Adrenal gland (tissue), 19 donors: ENCODE measurements at places on chromosomes 12 and 14. TPM values are rescaled to one million over a fixed set of nuclear protein-coding genes. Genes with fewer than 3 reads are reported as not detected.

DNA sequence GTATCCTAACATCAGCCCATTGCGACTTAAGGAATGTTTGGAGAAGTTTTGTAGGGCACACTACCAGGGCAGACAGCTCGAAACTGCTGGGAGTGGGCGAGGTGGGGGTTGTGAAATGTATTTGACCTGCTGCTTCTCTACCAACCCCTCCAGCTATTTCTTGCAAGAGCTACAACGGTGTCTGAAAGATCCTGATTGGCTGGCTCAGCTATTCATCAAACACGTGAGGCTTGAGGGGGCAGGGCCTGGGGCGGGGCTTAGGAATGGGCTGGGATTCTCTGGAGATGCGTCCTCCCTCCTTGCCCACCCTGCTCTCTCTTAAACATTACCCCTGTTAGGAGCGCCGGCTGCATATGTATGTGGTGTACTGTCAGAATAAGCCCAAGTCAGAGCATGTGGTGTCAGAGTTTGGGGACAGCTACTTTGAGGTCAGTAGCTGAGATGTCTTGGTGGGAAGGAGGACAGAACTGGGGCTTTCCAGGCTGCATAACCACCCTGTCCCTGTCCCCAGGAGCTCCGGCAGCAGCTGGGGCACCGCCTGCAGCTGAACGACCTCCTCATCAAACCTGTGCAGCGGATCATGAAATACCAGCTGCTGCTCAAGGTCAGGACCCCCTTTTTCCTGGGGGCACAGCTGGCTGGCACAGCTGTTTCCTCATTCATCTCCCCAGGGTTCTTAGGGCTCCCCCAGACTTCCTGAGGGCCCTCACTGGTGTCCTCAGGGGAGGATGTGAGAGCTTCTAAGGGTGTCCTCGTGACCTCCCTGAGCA lies 3.1 kb downstream of the ARHGEF25 start:
- DNase-seq: no peak

DNA sequence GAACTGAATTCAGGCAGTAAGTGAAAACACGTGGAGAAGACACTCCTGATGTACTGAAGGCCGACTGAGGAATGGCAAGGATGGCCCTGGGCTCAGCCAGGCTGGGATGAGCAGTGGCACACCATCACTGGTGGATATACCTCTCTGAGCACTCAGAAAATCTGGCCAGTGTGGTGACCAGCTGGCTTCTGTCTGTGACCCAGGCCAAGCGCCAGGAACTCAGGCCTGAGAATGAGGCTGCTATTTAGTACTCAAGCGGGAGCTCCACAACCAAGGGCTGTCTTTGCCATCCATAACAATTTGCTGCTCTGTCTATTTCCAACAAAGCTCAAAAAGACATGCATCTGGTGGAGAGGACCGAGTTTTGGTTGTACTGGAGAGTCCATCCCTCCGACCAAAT lies 586.3 kb downstream of the BCL11B start:
- no peak for DNase-seq

DNA sequence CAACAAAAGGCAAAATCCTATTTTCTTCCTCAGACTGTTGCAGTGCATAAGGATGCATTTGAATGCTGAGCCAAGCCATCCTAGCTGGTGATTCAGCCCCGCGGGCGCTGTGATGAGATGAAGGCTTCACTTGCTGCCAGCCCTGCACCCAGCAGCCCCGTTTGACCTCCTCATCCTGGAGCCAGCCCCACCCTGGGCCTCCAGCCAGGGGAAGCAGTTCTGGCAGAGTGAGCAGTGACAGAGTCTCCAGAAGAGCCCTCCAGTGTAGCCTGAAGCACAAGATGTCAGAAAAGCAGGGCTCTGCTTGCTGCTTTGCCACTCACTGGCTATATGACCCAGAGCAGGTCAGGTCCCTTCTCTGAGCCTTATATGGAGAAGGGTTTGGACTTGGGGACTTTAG lies 96.2 kb upstream of the HSPB8 start:
- DNase-seq: peak; percentile 22

DNA sequence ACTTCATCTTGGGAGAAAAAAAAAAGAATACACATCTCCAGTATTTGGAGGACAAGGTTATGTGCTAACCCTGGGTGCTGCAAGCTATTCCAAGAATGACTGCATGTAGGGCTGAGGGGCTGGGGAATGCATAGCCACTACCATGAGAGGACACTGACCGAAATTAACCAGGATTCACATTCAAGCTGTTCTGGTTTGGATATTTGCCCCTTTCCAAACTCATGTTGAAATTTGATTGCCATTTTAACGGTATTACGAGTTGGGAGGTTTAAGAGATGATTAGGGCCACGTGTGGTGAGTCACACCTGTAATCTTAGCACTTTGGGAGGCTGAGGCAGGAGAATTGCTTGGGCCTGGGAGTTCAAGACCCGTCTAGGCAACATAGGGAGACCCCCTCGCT lies 18.5 kb upstream of the MARK3 start:
- peak; percentile 10 for DNase-seq

Gene OTUB2
- total RNA-seq: 1.6 TPM

GRCh38 chr12:13956060-13956590 lies 25.3 kb downstream of the GRIN2B start:
- DNase-seq: no peak

Gene IL26
- total RNA-seq: not detected

Gene ADAM21
- 1.2 TPM for total RNA-seq

Gene KRT4
- not detected for total RNA-seq
